Right renal cortex interstitium (tissue), 3 donors: ENCODE measurements at places on chromosomes 4 and X.

DNA sequence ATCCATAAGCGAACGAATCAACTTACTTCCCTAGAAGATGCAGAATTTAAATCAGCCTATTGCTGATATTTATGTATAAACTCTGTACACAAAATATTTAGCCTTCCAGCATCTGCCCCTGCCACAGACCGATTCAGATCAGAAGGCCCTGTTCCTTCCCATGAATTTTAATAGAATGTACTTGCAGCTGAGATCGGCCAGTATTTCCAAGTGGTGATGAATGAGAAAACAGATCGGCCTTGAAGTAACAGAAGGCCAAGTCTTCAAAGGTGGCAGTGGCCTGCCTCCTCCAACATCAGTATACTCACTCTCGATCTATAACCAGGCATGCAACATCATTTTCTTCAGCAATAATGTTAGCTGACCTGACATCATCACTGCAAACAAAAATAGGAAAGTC is 66.4 kb downstream of the PRKG2 start:
- no peak for DNase-seq

- no peak for DNase-seq
Measured at GRCh38 chr4:168388890-168389289, 70.3 kb upstream of the DDX60 start.

DNA sequence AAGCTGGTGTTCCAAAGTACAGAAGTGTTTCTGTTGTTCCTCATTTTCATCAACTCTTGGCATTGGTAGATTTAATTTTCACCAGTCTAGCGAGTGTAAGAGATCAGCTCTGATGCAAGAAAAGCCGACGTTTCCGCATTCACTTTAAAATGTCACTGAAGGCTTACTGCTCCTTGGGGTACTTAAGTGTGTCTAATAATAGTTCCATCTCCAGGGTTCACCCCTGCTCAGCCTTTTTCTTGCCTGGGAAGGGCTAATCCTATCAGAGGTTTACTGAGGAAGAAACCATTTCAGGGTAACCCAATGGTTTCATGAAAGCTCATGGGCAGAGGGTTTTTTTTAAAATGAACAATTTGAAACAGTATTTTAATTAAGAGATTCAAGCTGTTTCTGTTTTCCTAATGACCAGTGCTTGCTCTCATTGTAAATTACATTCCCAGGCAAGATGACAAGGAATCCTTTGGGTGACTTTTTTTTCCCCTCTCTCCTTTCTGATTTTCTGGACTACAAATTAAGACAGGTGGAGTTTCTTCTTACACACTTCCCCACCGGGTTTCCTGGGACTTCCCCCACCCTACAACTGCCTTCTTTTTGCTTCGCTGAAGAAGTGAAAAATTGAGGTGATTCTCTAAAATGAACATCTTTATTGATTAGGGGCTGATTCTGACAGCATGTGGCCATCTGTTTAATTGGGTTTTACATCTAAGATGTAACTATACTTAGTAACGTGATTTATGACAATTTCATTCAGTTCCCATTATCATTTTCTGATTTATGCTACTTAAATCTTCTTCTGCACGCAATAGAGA is 78.7 kb upstream of the CBLL2 start:
- no peak for DNase-seq

DNA sequence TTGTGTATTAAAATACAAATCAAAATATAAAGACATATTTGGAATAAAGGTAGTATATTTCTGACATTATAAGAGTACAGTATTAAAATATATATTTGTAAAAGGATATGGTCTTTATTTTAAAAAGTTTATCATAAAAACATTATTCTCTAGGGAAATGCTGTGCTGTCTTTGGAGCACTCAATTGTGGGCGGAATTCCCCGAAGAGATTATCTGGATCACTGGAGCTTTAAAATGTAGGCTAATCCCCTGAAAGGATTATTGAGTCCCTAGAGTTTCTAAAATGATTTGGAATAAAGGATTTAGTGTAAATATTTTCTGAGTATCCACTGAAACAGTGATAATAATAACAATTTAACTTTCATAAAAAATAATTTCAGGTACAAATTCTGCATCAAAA is 1239.4 kb downstream of the TECRL start:
- DNase-seq, result no peak

DNA sequence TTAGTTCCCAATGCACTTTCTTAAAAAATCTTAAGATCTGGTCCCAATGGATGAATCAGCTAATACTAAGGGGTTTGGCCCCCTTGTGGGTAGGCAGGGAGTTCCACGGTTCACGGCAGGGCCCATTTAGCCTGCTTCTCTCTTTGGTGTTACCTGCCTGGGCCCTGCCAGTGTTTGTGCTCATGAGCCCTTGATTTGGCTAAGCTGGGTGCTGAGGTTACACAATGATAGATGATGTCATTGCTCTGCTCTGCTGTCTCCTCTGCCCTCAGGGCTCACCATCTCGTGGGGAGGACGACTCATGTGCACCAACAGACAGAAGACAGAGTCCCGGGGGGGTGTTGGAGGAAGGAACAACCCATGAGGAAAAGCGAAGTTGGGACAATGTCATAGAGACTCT is 24.4 kb downstream of the RTL5 start:
- DNase-seq, result no peak

DNA sequence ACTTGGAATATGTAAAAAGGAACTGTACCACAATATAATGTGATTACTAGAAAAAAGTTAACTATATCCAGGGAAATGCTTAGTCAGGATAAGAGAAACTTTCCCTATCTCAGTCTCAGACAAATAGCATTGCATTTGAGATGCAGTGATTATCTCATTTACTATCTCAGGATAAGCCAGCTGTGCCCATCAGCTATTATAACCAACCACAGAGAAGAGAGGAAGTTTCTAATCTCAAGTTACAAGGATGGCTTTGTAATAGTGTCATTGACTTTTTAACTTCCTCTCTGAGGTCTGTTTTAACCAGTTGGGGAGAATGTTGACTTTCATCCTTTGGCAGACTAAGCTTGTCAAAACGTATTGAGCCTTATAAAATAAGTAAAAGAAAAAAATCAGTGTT is 56.5 kb downstream of the SNX25 start:
- no peak for DNase-seq

- no peak for DNase-seq
Measured at GRCh38 chr4:133493776-133494175, 344.7 kb downstream of the PCDH10 start.

DNA sequence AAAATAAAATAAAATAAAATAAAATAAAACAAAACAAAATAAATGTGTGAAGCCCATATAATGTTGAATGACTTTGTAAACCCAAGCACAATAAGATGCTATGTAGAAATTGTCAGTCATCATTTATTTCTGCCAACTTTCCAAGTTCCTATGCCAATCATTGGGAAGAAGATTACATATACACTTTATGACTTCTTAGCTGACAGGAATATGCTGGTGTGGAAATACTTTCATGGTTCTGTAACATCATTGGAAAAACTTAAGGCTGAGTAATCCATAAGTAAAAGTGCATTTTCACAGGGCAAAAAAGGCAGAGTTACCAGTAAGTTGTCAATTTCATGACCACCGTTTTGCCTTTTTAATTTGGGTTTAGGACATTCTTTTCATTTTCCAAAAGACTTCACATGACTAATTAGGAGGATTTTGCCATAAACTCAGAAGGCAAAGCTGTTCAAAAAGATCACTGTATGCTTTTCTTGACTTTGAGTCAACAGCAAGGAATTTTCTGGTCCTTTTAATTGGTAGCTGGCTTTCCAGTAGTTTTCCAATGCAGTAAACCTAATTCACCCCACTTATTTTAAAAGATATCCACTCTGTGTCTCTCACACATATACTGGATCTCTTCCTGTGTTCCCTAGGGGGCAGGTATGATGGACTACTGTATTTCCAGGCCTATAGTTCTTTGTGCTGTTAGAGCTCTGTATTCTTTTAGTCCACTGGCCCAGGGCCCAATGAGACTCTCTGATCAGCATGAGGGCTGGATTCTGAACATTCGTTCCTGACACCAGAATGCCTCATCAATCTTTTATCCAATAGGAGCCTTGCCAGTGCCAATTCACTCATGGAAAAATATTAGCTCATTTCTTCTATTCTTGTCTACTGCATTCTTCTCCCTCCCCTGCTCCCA is 26.2 kb upstream of the SCRG1 start:
- no peak for DNase-seq

DNA sequence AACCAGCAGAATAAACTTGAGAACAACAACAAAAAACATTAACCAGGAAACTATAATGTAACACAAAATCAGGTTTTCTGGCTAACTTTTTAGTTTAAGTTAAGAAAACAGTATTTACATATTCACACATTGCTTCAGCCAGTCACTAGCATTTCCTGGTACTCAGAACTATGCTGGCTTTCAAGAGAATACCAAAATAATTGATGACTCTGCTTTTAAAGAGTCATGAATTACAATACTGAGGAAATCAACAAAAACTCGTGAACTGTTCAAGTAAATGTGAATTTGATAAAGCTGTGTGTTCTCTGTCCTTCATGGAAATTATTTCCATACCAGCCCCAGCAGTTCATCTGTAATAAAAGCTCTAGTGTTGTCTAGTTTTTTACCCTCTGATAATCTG is 27.4 kb downstream of the PRSS12 start:
- DNase-seq, result no peak

GRCh38 chr4:144449611-144450010 is 196.3 kb upstream of the HHIP start:
- DNase-seq, result no peak

GRCh38 chr4:86910369-86910768 is 18.1 kb upstream of the C4orf36 start:
- no peak for DNase-seq

- DNase-seq, result no peak
Measured at GRCh38 chr4:2756691-2757350, 685 bp upstream of the TNIP2 start.

- DNase-seq, result no peak
Measured at GRCh38 chr4:170005472-170005871, 20.7 kb downstream of the MFAP3L start.

DNA sequence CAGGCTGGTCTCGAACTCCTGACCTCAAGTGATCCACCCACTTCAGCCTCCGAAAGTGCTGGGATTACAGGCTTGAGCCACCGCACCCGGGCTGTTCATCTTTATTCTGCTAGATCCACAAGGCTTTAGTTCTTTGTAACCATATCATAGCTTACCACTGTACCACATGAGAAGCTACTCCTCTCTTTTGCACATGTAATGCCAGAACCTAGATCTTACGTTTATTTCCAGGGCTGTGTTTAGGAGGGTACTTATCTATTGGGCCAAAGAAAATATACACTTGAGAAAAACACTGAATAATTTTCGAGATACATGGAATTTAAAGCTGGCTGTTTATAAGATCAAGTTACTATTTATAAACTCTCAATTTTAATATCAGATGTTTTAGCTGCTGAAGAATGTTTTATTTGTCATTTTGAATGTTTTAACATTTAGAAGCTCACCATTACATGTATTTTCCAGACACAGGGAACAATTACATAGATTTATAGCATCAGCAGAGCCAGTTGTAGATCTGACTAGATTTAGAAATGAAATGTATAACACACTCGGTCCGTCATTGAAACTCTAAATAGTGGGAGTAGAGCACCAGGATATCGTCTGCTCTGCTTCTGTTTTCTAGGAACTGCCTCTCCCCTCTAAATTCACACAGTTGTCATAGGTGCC is 155.3 kb upstream of the HAND2 start:
- no peak for DNase-seq
